ENCODE measurements at places on chromosomes 5 and 9. TPM values are rescaled to one million over a fixed set of nuclear protein-coding genes. Genes with fewer than 3 reads are reported as not detected.

Gene PCDHAC1
- total RNA-seq, result 1.4 TPM

Gene MCC
- 58.1 TPM for total RNA-seq

Gene WWC1
- 27.7 TPM for total RNA-seq

Gene BHMT
- not detected for total RNA-seq

Gene GRIN3A
- not detected for total RNA-seq

Gene OR2K2
- total RNA-seq, result not detected

Gene CAMK2A
- 0.34 TPM for total RNA-seq

Gene ZNF367
- 0.14 TPM for total RNA-seq

Gene C1QTNF3
- 1.00 TPM for total RNA-seq

Gene CEL
- 0.34 TPM for total RNA-seq

Gene SUSD3
- 0.78 TPM for total RNA-seq

Gene NUTM2F
- not detected for total RNA-seq

Gene FOXI1
- not detected for total RNA-seq

Gene AQP3
- total RNA-seq, result 110 TPM

Gene FGF18
- total RNA-seq, result 0.07 TPM

Gene OR2Y1
- not detected for total RNA-seq

Gene MARCHF11
- not detected for total RNA-seq

Gene EIF4E1B
- total RNA-seq, result not detected

Gene NR5A1
- total RNA-seq, result not detected

Gene SPAG8
- not detected for total RNA-seq

Gene PRRX2
- total RNA-seq, result 0.14 TPM

Gene GDA
- total RNA-seq, result 0.14 TPM

Gene MYOT
- not detected for total RNA-seq

Gene WDR38
- not detected for total RNA-seq

Gene FOXD4L3
- total RNA-seq, result 0.21 TPM

Gene SLC36A3
- not detected for total RNA-seq

Gene GMCL2
- total RNA-seq, result not detected

Gene IFNA21
- total RNA-seq, result not detected

Gene NIPBL
- total RNA-seq, result 48.1 TPM

Gene MSX2
- total RNA-seq, result 0.21 TPM

Gene NME5
- under 0.01 TPM for total RNA-seq

Gene PIP5K1B
- total RNA-seq, result 1.9 TPM

Gene LRRC19
- not detected for total RNA-seq

Gene PCDHA3
- 0.57 TPM for total RNA-seq

Gene ACTBL2
- not detected for total RNA-seq

Gene ARSI
- 37.1 TPM for total RNA-seq

Gene CCDC171
- total RNA-seq, result 2.3 TPM

Gene TSLP
- total RNA-seq, result 1.2 TPM

Gene SNCAIP
- total RNA-seq, result 0.07 TPM

Gene OXCT1
- 34.9 TPM for total RNA-seq

Gene SAXO1
- under 0.01 TPM for total RNA-seq

Gene GABBR2
- under 0.01 TPM for total RNA-seq

Gene BTNL3
- total RNA-seq, result not detected

Gene ITGA1
- total RNA-seq, result 1.4 TPM

Gene CER1
- total RNA-seq, result not detected

Gene SLC34A3
- under 0.01 TPM for total RNA-seq

Gene TAS2R1
- total RNA-seq, result not detected

Gene RARS1
- total RNA-seq, result 133 TPM

Gene RAB3C
- not detected for total RNA-seq

Gene HSD17B3
- under 0.01 TPM for total RNA-seq

Gene ZDHHC12
- total RNA-seq, result 47.3 TPM

Gene CCNO
- total RNA-seq, result 1.6 TPM

Gene LHX3
- not detected for total RNA-seq

Gene DNAH5
- total RNA-seq, result 0.50 TPM

Gene SPATA31A3
- total RNA-seq, result not detected

Gene CATSPER3
- 0.21 TPM for total RNA-seq
